Astrocyte (in vitro differentiated cells and primary cell): ENCODE measurements at places on chromosomes 16 and 17.

- DNase-seq, result no peak
Measured at GRCh38 chr17:37025847-37026530, 77.2 kb downstream of the AATF start.

- DNase-seq, result no peak
Measured at GRCh38 chr16:67000384-67001351, 12.3 kb downstream of the CES4A start.

DNA sequence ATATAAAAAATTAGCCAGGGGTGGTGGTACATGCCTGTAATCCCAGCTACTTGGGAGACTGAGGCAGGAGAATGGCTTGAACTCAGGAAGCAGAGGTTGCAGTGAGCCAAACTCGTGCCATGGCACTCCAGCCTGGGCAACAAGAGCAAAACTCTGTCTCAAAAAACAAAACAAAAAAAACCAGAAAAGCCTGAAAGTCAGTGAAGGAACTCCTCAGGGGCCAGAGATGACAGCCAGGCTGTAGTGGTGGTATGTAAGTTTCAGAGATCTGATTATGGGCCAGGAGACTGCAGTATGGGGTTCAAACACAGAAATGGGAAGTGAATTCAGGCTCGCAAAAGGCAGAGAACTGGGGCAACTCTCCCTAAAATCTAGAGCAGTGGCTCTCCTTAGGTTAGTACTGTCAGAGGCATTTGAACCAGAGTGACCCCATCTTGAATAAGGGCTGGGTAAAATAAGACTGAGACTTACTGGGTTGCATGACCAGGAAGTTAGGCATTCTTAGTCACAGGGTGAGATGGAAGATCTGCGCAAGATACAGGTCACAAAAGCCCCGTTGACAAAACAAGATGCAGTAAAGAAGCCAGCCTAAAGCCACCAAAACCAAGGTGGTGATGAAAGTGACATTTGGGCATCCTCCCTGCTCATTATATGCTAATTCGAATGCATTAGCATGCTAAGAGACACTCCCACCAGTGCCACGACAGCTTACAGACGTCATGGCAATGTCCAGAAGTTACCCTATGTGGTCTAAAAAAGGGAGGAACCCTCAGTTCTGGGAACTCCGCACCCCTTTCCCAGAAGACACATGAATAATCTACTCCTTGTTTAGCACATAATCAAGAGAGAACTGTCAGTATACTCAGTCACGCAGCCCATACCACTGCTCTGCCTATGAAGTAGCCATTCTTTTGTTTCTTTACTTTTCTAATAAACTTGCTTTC, 120.2 kb upstream of the XYLT1 start:
- peak; percentile 31 for DNase-seq

DNA sequence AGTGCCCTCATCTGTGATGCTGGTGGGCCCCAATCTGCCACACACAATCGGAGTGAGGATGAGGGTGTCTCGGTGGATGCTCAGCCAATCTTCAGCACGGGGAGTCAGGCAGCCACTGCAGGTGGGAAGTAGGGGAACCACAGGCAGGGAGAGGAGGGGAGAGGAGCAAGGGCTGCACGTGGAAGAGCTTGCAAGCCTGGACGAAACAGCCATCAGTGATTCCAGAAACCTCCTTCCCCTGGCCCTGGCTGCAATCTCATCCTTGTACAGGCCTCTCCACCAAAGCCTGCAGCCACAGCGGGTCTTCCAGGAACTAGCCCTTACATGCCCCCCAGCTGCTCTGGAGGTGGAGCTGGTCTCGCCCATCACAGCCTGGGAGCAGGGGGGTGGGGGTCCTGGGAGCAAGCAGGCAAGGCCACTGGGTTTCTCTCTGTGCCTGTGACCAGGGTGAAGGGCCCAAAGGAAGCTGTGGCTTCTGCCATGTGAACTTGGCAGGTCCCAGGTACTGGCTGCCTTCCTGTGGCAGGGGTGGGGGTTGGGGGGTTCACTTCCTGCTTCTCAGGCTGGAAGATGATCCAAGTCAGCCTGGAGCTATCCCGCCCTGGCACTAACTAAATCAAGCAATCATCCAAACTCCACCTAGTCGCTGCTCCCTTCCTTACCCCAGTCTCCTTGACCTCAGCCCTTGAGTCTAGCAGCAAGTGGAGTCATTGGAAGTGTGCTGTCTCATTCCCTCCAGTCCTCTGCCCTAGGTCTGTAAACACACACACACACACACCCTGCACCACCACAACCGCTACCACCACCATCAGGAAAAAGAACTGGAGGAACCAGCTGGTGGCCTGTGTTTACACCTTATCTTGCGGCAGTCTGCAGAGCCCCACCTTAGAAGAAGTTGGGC, 29.4 kb upstream of the MLKL start:
- DNase-seq, result no peak

- DNase-seq, result no peak
Measured at GRCh38 chr17:69590671-69591070, 176.2 kb downstream of the MAP2K6 start.

GRCh38 chr16:88613293-88613692, 25.1 kb upstream of the IL17C start:
- DNase-seq, result no peak

DNA sequence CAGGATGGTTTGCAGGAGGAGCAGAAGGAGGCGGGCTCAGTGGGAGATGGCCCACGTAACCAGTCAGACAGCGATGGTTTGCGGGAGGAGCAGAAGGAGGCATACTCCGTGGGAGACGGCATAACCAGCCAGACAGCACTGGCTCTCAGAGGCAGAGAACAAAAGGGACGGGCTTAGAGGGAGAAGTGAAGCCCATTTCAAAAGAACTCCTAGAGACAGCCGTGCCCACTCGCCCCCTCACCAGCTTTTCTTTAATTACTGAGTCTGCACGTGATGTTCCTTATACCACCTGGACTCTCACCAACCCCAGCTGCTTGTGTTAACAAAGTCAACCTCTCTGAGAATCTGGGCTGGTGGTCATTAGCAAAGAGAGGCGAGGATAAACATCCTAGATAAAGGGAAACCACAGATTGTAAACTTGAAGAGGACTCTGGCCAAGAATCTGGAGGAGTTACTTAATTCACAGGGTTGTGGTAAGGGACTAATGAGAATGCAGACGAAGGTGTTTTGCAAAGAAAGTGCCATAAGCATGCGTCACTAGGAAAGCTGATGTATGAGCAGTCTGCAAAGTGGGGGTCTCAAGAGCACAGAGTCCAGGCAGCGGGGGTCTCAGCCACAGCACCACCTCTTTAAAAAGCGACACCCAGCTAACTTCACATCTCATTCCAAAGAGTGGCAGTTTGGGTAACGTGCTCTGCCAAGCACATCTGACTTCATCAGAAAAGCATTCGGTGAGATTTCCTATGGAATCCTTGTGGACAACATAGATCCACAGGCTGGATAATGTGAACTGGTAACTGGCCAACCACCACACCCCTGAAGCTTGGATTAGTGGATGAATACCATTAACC, 51.7 kb downstream of the NXN start:
- peak; percentile 99 for DNase-seq

- no peak for DNase-seq
Measured at GRCh38 chr17:78322327-78322857, 37.5 kb downstream of the SOCS3 start.
